ENCODE measurements at places on chromosomes 6 and 20. TPM values are rescaled to one million over a fixed set of nuclear protein-coding genes. Genes with fewer than 3 reads are reported as not detected.

The PET117 gene
- 14.0 TPM for total RNA-seq

The NKAIN2 gene
- not detected for total RNA-seq

The LY6G6F gene
- not detected for total RNA-seq

The CCR6 gene
- total RNA-seq: 6.7 TPM

The SRMS gene
- not detected for total RNA-seq

The GGTLC1 gene
- not detected for total RNA-seq

The CRISP2 gene
- total RNA-seq: not detected

The B4GALT5 gene
- total RNA-seq: 11.2 TPM

The DSP gene
- 0.04 TPM for total RNA-seq

The RIMS4 gene
- total RNA-seq: not detected

The SYNE1 gene
- 99.3 TPM for total RNA-seq

The FGD2 gene
- 2.1 TPM for total RNA-seq

The GLP1R gene
- not detected for total RNA-seq

The PLN gene
- total RNA-seq: not detected

The CAPN11 gene
- 3.0 TPM for total RNA-seq

The MACROD2 gene
- total RNA-seq: not detected

The NKAPL gene
- total RNA-seq: 0.12 TPM

The ADGB gene
- not detected for total RNA-seq

The ARFGEF3 gene
- total RNA-seq: 0.05 TPM

The HTR1B gene
- not detected for total RNA-seq

The NCOA5 gene
- total RNA-seq: 30.9 TPM

The DDRGK1 gene
- total RNA-seq: 46.5 TPM

The NINL gene
- total RNA-seq: 3.7 TPM

The TAF11 gene
- 29.8 TPM for total RNA-seq

The LCA5 gene
- 0.25 TPM for total RNA-seq

The KCNK17 gene
- total RNA-seq: not detected

The LPIN3 gene
- total RNA-seq: 4.6 TPM

The CYP24A1 gene
- total RNA-seq: not detected

The LY6G6D gene
- not detected for total RNA-seq

The AIF1 gene
- 48.0 TPM for total RNA-seq

The MCCD1 gene
- not detected for total RNA-seq

The LGSN gene
- total RNA-seq: not detected

The CYB5R4 gene
- 27.3 TPM for total RNA-seq

The COL9A3 gene
- not detected for total RNA-seq

The PXT1 gene
- total RNA-seq: 0.40 TPM

The GPR6 gene
- total RNA-seq: not detected

The TMC2 gene
- total RNA-seq: not detected

The ADGRB3 gene
- not detected for total RNA-seq

The RBM38 gene
- 97.3 TPM for total RNA-seq

The SLC29A1 gene
- total RNA-seq: 38.5 TPM

The GABRR1 gene
- not detected for total RNA-seq

The TREML1 gene
- not detected for total RNA-seq

The UBE2C gene
- total RNA-seq: 232 TPM

The PLG gene
- total RNA-seq: 0.32 TPM

The MEP1A gene
- total RNA-seq: not detected

The CTAGE9 gene
- total RNA-seq: not detected

All from activated CD4-positive, alpha-beta T cell treated with anti-CD3 and anti-CD28 coated beads, Interleukin-2, amount 10 ng/mL, durations not matched to agents 7 days and 5 days (primary cell).